ENCODE measurements at places on chromosomes 12 and 14.

DNA sequence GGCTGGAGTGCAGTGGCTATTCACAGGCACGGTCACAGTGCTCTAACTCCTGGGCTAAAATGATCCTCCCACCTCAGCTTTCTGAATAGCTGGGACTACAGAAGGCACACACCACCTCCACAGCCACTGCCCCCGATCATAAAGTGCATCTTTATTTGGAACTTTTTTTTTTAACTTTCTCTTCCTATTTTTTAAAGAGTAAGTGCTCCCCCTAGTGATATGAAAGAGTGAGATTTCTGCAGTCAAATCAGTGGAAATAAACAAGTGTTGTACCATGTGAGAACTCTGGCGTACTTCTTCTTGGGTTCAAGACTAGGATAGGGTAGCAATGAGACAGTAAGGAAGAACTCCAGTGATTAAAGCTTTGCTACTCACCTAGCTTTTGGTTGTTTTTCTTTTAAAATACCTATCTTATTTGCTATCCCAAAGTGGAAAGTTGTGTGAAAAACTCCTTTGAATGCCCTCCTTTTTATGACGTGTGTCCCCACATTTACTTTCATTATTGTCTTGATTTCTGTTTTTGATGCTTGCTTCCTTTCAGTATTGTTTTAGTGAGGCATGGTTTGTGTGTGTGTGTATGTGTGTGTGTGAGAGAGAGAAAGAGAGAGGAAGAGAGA, 6.6 kb downstream of the PPP4R4 start:
- no peak for DNase-seq

DNA sequence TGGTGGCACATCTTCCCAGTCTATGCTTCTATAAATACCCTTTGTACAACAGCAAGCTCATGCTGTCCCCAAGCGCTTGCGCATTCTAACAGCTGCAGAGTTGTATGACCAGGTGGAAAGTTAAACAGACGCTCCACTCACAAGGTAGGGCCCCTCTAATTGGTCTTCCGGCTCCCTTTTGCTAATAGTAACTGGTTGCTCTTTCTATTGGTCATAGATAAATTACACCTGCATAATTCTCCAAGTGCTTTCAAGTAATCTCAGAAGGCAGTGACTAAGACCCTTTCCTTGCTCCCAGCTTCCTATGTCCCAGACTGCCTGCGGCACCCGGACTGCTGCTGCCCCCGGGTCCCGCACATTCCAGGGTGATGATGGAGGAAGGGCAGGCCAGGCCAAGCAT, 6.1 kb upstream of the TSPAN9 start:
- no peak for DNase-seq

- no peak for DNase-seq
Observed at GRCh38 chr12:49298160-49298559, 3.2 kb downstream of the PRPH start.

GRCh38 chr12:1688086-1688710, 2.7 kb upstream of the ADIPOR2 start:
- no peak for DNase-seq

GRCh38 chr12:110351119-110351518, 52.4 kb downstream of the ANAPC7 start:
- no peak for DNase-seq

Data from activated naive CD8-positive, alpha-beta T cell treated with anti-CD3 and anti-CD28 coated beads, Interleukin-2, amount 10 ng/mL, durations not matched to agents 7 days and 5 days (primary cell).